ENCODE measurements at places on chromosomes 3 and 15. TPM values are rescaled to one million over a fixed set of nuclear protein-coding genes. Genes with fewer than 3 reads are reported as not detected.

DNA sequence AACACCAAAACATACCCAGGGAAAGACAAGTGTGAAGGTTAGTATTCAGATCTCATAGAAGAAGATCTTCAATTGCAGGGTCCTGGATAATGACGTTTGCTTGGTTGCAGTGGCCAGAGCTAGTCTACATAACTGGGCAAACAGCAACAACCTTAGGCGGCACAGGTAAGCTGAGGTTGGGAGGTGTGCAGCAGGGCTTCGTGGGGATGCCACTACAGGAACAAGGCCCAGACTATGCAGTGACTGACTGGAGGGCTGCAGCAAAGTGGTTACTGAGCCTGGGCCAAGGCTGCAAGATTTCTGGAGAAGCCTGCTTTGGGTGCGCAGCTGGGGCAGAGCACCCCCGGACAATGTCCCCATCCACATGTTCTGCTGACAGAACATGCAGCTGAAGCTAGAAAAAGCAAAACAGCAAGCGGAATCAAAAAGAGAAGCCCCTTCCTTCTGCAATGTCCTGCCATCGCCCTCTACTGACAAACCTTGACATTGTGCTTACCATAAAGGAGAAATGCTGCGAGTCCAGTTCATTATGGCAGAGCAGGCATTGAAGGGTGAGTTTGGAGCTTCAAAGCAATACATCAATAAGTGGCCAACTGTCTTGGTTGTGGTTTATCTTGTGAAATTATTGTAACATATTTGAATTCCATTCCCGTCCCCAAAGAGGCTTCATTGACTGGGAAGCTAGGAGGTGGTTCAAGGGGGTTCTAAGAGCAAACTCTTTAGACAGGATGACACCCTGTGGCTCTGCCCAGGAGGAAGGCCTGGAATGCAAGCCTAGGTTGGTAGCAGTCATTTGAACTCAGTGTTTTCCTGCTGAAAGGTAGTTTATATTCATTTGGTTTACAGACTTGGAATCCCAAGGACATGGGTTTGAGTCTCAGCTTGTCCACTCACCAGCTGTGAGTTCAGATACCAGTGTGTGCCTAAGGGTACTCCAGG lies 217.0 kb downstream of the PDCD6IP start:
- no peak for DNase-seq

Gene GOLGA8H
- not detected for total RNA-seq

DNA sequence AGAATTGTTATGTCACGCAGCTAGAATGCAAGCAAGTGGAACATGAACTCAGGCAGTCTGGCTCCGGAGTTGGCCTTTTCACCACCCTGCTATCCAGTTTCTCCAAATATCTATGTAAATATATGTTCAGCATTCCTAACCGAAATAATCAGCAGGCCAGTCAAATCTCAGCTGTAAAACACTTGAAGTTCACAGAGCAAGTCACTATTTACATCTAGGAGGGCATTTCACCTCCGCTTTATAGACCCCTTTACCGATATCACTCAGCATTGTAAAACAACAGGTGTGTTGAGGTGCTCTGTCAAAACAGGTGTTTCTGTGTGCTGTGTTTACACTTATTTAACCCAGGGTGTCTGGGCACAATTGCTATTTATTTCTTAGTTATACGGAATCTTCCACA lies 12.2 kb upstream of the HES1 start:
- no peak for DNase-seq

Gene CCDC13
- total RNA-seq = 2.0 TPM

DNA sequence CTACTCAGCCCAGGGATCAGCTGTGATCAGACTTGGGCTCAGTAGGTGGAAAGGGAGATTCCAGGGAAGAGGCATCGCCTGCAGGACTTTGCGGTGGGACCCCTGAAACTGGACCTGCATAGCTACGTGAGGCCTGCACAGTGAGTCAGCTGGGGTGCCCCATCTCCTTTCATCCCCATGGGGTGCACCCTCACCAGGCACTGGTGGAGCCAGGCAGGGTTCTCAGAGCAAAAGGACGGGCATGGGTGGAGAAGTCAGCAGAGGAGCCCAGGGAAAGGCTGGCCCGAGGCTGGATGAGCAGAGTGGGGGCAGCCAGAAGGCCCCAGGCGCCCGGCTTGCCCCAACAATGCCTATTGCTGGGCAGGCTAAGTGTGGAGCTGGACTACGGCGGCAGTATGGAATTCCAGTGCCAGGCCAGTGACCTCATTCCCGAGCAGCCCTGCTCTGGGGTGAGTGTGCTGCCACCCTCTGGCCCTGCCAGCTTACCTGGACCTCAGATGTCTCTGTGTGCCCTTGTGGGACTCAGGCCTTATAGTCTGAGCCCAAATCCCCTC lies 19.7 kb downstream of the ACAA1 start:
- peak; percentile 25 for DNase-seq

DNA sequence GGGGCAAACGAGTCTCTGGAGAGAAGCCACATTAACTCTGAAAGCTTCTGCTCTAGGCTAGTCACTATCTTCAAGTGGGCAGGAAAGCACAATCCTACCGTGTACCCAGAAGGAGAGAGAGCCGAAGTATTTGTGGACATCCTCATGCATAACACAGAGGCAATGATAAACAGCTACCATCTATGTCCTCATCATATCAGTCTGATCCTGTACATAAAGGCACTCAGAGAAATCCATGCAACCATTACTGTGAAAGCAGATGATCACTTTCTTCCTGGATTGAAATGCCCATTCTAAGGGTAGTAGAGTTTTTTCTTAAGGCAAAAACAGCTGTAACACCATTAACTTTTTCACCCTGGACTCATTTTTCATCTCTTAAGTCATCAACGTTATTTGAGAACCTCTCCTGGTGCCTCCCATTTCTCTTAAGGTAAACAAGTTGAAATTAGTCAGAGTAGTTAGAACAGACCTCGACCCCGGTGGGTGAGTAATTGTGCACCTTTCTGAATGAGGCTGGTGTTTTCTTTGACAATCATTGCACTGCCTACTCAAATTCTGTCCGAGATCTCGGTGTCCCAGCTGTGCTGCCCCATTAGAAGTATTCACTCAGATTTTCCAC lies 327.4 kb downstream of the SHQ1 start:
- DNase-seq = no peak

DNA sequence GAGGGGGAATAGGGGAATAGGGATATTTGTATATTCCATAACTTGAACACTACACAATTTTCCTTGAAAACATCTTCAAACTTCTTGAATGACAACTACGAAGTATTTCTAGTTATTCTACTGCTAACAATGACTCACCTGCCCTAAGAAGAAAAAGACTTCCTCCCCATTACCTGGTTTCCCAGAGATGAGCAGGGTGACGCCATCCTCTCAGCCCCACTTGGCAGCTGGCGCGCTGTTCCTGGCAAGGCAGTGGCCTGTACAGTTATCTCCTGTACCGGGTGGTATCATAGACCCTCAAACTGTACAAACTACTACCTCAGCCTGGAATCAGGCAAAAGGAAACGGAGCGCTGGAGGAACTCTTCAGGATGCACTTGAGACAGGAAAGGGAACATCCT lies 10.4 kb downstream of the WDR82 start:
- no peak for DNase-seq

Gene U2SURP
- total RNA-seq = 69.1 TPM

Gene MFN1
- total RNA-seq = 54.2 TPM
